ENCODE measurements at places on chromosomes 1 and 21.
A peak's percentile ranks its signal among the peaks of the same experiment; 100 is the strongest.

DNA sequence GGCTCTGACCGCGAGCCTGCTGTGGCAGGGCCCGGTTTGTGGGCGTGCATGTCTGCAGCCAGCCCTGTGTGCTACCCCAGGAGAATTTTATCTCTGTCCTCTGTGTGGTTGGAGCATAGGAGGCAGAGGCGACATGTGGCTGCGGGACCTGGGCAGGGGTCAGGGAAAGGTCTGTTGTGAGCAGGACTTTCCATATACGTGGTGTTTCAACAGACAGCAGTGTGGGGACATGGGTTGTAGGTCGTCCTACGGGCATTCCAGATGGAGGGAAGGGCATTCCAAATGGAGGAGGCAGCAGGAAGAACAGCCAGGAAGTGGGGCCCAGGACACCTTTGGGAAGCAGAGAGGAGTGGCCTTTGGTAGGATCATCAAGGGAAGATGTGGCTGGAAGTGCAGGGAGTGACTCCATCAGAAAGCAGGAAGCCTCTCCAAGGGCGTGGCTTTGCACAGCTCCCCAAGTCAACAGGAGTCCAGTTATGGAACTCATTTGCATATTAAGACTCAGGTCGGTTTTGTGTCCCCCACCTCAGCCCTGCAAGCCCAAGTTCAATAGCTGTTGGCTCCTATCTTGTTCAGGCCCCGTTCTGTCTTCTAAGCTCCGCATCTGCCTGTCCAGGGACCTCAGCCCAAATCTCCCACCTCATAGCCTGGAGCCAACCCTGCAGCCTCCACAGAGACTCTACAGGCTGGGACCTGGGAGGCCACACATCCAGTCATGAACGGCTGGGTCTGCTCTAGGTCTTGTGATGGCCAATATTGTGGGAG lies 309.1 kb downstream of the MATN1 start:
- peak; percentile 6 for DNase-seq

- no peak for DNase-seq
Observed at GRCh38 chr21:42102991-42103390, 31.9 kb downstream of the UMODL1 start.

- DNase-seq: no peak
Observed at GRCh38 chr1:52706941-52707926, 9.1 kb upstream of the COA7 start.

DNA sequence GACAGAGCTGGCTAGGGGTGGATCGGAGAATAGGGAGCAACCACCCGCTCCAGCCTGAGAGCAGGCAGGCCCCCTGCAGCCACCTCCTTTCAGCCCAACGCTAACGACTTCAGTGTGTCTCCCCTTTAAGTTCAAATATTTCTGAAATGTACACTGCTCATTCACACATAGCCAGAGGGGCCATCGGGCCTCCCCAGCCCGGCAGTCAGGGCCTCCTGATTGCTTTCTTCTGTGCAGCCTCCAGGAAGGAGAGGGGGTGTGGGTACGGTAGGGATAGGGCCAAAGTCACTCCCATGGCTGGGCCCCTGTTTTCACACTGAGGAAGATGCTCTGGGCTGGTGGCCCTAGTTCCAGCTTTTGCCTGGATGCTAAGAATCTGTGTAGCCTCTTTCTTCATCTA lies 64.8 kb downstream of the EPHB2 start:
- DNase-seq: no peak

DNA sequence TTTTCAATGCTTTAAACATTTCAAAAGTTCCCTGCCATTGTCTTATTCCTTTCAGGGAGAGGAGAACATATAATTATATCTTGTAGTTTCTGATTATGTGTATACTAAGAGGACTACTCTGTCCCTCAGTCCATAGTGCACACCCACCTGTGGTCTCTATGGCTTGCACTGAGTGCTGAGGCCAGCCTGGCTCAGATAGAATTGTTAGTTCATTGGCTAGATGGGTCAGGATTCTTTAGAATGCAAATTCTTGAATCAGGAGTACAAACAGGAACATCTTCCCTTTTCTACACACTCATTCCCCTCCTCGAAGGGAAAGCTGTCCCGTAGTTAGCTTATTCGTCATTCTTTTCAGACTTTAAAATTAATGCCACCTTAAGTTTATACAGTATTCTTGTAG lies 8.2 kb downstream of the BACH1 start:
- DNase-seq: no peak
